ENCODE measurements at places on chromosomes 12 and 14.
A peak's percentile ranks its signal among the peaks of the same experiment; 100 is the strongest.

GRCh38 chr12:75137896-75138295 is 71.7 kb downstream of the KCNC2 start:
- no peak for DNase-seq

DNA sequence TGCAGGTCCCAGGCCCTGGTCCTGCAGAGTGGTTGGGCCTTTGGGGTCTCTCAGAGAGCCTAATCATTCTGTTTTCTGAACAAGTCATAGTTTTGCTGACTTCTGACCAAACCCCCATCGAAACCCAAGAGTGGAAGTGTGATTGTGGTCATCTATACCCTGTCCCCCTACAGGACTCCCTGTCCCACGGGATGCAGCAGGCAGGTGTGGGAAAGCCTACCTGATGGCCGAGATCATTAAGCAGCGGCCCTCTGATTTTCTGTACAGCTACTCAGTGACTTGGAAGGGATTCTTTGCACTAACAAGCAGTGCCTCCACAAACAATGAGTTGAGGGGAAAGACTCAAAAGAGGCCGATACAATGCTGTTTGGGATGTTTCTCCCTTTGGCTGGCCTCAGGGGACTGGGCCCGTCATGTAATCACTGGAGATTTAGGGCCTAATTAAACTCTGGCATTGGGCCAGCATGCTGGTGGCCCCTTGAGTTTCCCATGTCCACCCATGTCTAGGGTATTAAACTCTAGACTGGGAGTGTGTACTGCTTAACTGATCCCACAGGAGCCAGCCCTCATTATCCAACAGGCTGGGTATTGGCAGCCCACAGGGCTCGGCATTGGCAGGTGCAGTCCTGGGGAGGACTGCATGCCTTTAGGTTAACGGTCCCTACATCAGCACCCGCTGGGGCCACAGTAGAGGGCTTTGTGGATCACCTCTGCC is 192.8 kb downstream of the ZFP36L1 start:
- DNase-seq, result no peak

GRCh38 chr12:90593596-90594295 is 361.2 kb downstream of the CCER1 start:
- no peak for DNase-seq

DNA sequence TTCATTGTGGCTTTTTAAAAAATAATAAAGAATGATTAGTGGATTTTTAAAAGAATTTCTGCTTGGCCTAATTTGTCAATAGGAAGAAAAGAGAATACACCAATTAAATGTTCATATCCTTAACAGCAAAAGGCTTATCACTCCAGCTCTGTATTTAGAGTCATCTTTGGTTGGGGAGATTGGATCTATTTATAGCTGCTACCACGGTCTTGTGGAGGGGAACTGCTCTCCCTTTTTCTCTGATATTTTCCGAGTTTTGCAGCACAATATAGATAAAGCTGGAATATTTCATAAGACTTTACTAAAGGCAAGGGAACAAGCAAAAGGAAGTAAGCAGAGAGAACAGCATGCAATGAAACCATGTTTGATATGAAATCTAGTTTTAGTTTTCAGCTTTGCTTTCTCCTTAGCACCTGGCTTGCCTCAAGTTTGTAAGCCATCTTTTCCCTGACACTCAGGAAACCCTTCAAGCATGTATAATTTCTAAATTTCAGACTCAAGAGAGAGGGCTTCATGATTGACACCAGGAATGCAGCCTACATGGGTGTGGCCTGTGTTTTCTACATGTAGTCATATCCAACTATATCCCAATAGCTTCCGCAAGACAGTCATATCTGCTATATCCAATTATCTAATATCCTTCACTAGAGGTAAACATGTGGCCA is 35.2 kb downstream of the BRMS1L start:
- DNase-seq, result no peak

- DNase-seq, result no peak
Measured at GRCh38 chr12:76028571-76029277, 2.9 kb downstream of the PHLDA1 start.

- no peak for DNase-seq
Measured at GRCh38 chr12:111822886-111823285, 19.1 kb upstream of the MAPKAPK5 start.

GRCh38 chr14:70655110-70655826 is 13.6 kb downstream of the TTC9 start:
- DNase-seq, result peak; percentile 90

GRCh38 chr12:102691773-102692555 is 211.6 kb upstream of the IGF1 start:
- no peak for DNase-seq

DNA sequence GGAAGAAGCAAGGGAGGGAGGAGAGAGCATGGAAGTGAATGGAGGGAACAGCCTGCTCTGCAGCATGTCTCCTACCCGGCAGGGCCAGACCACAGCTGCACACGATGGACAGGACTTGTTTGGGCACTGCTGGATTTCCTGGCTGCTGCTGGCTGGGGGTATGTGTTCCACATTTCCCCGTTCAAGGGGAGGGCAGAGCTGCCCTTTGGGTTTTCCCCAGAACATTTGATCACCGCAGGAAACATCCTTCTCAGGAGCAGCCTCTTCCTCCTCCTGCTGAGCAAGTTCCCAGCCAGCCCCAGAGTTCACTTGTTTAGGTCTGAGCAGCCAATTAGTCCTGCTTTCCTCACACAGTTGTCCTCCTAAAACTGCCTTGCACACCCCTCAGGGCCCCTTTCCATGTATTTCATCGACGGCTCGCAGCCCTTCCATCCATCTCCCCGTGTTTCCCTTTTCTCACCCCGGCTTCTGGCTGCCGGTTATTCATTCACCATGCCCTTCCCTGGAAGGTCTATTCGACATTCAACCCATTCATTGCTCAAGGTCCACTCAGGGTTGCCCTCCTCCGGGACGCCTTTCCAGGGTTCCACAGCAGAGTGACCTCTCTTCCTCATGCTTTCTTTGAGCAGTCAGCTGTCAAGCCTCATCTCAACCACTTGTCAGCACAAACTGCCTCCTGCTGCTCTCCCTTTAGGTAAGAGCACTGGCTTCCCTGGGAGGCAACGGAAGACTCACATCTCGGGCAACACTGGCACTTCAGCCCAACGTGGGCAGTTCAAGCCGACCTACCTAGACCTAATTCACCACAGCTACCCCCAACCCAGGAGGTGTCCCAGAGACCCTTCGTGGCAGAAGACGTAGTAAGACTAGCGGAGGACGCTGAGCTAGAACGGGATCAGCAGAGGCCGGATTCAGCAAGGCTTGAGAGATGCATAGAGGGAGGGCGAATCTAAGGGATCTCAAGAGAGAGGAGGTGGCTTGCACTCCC is 20.1 kb upstream of the ANO2 start:
- DNase-seq, result no peak

DNA sequence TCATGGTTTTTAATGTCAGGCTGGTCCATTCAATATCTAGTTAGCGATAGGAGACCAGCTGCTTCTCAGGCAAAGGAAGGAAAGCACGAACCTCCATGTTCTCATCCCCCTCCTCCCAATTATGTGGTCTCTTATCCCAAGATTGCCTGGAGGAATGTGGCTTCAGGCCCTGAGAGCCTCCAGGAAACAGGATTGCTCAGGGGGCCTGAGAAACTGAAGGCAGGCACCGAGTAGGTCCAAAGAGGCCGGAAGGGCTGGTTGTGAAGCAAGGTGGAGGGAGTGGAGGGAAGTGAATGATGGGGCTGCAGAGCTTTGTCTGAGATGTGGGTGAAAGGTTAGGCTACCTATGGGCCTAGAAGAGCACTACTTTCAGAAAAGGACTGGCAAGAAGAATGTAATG is 188.2 kb upstream of the DDHD1 start:
- no peak for DNase-seq
